ENCODE measurements at places on chromosomes 6 and 20.

DNA sequence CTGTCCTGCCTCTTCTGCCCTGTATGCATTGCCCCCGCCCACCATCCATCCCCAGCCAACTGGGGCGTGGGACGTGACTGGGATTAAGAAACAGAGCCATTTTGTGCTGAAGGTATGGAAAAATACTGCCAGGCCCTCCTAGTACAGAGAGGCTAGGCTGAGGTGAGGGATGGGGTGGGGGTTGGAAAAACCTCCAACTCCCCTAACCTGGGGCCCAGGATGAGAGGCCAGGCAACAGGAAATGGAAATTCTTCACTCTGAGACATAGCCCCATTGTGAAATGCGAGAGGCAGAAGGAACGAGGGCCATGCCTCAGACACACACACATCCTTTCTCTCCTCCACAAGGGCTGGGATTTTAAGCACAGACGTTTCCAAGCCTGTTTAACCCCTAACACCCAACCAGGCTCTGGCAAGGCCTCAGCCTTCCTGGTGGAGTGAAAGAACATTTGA, 19.9 kb downstream of the KCNK5 start:
- DNase-seq: peak; percentile 24

DNA sequence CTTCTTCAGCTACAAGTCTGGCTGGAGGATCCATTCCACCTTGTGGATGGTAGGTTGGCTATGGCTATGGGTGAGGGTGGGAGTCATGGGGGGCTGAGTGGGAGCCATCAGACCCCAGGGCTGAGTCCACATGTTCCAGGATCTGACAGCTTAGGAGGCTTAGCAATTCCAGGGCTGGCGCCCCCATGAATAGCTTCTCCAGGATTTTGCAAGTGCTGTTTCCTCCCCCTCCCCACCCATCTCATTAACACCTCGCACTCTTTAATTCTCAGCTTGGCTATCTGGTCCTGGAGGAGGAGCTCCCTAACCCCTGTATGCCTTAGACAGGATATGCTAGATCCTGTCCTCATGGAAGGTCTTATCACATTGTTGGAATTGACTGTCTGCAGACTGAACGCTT, 39.0 kb upstream of the ANGPT4 start:
- no peak for DNase-seq

GRCh38 chr20:63265891-63266515, 6.6 kb upstream of the ARFGAP1 start:
- DNase-seq: no peak

GRCh38 chr6:6890400-6890858, 217.3 kb upstream of the RREB1 start:
- DNase-seq: peak; percentile 62

- DNase-seq: peak; percentile 82
These were observed 43.1 kb downstream of the CD109 start for GRCh38 chr6:73739096-73739495.

DNA sequence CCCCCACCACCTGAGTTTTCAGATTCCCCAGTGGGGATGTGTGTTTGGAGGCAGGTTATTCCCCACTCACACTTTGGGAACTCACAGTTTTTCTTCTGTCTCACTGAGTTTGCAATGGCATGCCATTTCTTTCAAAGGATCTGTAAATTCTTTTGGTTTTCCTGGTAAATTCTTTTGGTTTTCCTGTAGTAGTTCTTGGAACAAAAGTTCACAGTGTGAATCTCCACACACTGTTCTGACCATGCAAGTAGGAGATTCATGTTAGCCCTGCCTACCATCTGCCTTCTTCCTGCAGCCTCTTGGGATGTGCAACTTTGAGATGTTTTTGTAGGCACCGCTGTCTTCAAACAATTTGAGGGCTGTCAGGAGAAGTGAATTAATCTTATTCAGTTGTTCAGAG, 165.6 kb upstream of the OGFRL1 start:
- DNase-seq: no peak

DNA sequence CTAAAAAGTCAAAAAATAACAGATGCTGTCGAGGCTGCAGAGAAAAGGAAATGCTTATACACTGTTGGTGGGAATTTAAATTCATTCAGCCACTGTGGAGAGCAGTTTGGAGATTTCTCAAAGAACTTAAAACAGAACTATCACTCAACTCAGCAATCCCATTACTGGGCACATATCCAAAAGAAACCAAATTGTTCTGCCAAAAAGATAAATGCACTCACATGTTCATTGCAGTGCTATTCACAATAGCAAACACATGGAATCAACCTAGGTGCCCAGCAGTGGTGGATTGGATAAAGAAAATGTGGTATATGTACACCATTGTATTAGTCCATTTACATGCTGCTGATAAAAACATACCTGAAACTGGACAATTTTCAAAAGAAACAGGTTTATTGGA, 116.0 kb upstream of the VGLL2 start:
- no peak for DNase-seq

DNA sequence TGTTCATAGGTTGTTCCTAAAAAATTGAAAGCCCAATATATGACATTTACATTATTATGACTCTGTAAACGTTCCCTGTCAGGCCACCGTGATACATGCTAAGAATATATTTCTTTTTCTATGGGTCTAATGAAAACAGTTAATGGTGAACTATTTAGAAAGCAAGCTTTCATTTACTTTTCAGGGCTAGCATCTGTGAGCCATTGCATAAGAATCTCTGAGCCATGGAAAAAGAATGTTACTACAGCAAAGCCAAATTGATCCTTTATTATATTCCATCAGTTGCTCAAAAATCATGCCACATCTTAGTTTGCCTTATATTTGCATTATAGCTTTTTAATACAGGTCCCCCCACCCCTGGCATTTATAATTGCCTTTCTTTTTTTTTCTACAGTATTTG, 275.5 kb downstream of the ZFAND3 start:
- DNase-seq: no peak

- no peak for DNase-seq
These were observed 544.9 kb downstream of the PKHD1 start for GRCh38 chr6:51542475-51542874.

DNA sequence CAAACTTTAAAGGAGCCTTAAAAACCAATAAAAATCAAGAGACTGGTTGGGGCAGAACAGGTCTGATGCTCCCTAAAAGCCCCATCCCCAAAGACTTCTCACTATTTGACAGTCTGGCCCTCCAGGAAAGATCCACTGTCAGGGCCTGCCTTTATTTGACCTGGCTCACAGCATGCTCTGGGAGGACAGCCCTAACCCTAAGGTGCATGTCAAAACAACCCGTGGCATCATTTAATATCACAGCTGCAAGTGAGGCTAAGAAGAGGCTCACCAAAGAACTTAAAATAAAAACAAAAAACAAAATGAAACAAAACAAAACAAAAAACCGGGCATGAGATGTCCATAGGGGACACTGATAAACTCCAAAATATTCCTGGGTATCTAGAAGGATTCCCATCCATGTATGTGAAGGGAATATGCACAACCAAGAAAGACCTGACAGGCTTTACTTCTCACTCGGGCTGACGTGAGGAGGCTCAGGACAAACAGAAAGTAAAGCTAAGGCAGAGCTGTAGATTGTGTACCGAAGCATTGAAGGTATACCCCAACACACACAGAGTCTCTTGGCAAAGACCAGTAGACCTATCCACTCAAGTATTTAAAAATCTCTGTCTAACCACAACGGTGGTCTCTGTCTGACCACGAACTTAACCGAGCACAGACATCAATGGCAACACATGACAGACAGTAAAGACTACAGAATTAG, 57.3 kb downstream of the AHI1 start:
- no peak for DNase-seq

GRCh38 chr6:72246926-72247325, 360.6 kb downstream of the RIMS1 start:
- DNase-seq: no peak

DNA sequence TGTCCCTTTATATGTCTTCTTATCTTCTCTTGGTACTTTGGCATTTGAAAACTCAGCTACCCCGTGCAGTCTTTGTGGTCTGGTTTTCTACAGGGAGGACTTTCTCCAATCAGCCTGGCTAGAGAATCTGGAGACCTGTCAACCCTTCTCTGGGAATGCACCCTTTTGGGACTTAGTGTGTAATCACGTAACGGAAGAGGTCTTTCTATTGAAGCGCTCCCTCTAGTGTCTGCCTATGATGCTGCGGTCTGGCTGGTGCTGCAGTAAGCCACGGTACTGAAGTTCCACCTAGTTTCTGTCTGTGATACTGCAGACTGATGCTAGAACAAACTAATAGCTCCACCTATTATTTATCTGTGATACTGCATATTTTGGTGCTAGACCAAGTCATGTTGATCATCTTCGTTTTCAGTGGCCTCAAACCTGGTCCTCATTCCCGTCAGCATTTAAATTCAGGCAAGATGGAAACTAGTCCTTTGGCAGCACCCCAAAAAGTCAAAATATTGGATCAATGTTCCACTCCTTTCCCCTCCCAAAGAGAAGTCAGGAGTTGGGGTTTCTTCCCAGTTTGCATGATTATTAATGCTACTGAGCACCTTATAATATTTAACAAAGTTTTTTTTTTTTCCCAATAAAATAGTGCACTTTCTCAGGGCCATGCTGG, 12.5 kb upstream of the SIRPB2 start:
- DNase-seq: peak; percentile 95

DNA sequence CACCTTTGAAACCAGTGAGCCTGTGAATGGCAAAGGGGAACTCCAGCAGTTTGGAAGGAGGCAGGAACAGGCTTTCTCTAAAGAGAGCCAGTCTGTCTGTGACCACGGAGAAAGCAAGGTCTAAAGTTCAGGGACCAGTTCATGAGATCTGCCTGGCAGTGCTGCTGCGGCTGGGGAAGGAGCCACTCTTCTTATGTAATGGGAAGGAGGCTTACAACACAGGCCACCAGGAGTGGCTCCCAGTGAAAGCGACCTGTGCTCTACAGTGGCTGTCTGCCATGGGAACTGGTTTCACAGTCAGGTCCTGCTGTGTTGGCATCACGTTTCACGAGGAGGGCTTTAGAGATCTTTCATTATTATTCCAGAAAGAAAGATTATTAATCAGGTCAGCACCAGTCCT, 291.9 kb upstream of the PRDM1 start:
- peak; percentile 88 for DNase-seq

DNA sequence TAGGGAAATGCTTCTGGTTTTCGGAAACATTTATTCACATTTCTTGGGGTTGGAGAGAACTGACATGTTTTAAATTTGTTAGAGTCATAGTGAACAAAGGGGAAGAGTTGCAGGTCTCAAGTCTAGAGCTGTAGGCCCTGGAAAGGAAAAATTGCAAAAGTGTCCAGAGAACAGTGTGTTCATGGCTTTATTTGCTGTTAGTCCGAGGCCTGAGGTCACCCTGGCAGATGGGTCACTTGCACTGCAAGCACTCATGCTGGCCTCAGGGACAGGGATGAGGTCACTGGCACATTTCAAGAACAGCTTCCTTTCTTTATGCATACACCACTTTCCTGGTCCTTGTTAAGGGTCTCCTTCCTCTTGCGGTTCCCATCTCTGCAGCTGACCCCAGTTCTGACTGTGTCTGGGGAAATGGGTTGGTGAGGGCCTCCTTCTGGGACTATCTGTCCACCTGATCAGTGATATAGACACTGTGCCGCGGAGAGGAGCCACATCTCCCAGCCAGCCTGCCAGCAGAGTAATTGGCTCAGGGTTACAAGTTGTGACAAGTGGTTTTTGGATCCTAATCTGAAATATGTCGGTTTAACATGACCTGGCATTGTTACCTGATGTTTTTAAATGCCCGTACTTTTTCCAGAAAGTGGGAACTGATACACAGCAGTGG, 194.0 kb downstream of the EYA4 start:
- no peak for DNase-seq

DNA sequence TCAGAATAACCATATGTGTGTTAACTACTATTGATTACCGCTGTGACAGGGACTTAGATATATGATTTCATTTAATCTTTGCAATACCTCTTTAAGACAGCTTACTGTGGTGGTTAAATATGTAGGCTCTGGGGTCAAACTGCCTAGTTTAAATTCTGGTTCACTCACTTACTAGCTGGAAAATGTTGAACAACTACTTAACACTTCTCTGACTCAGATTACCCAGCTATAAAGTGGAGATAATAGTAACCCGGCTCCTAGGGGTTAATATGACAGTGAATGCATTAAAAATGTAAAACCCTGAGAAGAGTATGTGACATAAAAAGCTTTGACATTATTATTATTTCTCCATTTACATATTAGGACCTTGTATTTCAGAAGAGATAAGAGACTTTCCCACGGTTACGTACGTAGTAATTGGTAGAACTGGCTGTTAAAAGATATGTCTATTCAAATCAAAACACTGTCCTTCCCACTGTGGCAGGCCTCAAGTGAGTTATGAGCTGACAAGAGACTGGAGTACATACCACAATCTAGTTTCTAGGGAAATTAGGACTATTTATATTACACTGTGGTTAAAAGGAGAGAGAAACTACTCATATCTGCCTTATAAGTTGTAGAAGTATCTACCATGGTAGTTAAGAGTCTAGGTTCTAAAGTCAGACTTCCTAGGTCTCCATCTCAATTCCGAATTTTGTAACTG, 4.4 kb upstream of the PLCB1 start:
- no peak for DNase-seq

GRCh38 chr6:134787261-134787877, 162.5 kb downstream of the ALDH8A1 start:
- peak; percentile 23 for DNase-seq

- no peak for DNase-seq
These were observed 123.7 kb downstream of the IRF4 start for GRCh38 chr6:515267-515666.

DNA sequence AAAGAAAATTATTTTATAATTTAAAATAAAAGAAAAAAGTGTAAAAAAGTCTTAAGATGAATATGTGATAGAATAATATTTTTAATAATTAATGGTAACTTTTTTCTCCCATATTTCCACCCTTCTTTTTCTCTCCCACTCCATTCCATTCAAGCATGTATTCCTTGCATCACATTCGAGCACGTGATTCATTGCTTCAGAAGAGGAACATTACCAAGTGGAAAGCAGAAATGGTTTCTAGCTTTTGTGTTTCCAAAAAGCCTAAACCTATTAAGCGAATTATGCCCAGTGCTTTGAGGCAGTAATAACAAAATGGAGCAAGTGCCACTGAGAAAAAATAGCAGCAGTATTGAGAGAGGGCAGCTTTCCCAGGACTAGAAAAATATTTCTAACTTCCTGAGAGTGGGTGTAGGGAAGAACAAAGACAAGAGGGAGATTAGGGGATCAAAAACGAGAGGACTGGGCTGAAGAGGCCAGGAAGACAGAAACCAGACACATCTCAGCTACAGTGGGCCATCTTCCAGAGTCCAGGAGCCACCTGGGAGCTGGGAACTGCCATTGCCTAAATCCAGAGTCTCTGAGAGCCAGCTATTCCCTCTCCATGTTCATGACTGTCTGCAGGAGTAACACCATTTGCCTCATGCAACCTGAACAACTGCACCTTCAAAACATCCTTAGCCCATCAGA, 15.0 kb upstream of the AKIRIN2 start:
- peak; percentile 87 for DNase-seq
